ENCODE measurements at places on chromosomes 11 and 22. TPM values are rescaled to one million over a fixed set of nuclear protein-coding genes. Genes with fewer than 3 reads are reported as not detected.

Gene NCR3LG1
- 14.8 TPM for total RNA-seq

Gene CALCB
- total RNA-seq: not detected

Gene MMP1
- total RNA-seq: 15.7 TPM

Gene ARHGAP42
- total RNA-seq: 14.1 TPM

Gene TCN1
- not detected for total RNA-seq

Gene PRG3
- not detected for total RNA-seq

Gene OR10G8
- total RNA-seq: not detected

Gene ACR
- not detected for total RNA-seq

Gene HTR3A
- not detected for total RNA-seq

- peak; percentile 79 for DNase-seq
Observed at GRCh38 chr11:110463153-110463552, 33.4 kb downstream of the FDX1 start.

DNA sequence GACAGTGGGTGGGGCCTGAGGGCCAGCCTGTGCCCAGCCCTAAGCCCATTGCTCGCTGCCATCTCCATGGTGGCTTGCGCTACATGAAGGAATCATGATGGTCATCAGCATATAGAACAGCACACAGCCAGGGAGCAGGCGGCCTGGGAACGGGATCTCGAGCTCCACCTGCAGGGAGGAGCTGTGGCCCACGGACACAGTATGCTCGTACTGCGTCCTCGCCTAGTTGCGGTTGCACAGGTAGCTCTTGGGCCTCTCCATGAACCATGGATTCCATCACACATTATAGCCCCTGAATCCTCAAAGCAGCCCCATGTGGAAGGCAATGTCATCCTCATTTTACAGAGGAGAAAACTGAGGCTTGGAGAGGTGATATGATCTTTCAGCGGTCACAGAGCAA lies 15.1 kb downstream of the SEC14L4 start:
- DNase-seq: peak; percentile 36

- DNase-seq: no peak
Observed at GRCh38 chr11:78346799-78347198, 70.8 kb downstream of the GAB2 start.

DNA sequence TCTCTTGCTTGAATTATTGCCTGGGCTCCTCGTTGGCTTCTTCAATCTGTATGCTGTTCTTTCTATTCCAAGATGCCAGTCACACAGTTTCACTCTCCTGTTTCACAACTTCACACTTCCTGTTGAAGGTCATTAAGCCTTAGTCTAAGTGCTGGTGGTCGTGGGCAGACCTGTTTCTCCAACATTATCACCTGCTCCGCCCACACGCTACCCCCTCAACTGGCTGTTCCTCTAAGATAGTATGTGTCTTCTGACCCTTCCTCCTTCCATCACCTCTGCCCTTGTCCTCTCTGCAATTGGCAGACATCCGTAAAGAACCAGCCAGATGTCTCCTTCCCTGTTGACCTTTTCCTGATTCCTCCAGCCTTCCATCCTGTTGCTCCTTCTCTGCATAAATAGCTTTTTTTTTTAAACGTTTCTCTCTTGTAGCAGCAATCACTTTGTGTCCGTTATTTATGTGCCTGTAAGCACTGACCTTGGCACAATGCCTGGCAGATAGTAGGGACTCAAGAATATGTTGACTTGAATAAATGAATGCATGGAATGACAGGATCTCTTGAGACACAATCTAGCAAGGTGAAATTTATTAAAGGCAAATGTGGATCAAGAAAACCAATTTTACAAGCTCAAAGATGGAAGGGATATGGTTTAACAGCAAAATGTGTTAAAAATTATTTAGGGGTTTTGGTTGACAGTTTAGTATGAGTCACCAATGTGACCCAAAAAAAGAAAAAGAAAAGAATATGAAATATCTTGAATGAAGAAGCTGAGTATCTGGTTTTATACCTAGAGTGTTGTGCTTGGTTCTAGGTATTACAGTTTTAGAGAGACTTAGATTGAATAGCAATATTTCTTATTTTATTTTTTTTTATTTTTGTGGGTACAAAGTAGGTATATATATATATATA lies 12.6 kb downstream of the DIXDC1 start:
- DNase-seq: no peak

GRCh38 chr11:14026961-14027360 lies 64.4 kb downstream of the SPON1 start:
- DNase-seq: no peak

DNA sequence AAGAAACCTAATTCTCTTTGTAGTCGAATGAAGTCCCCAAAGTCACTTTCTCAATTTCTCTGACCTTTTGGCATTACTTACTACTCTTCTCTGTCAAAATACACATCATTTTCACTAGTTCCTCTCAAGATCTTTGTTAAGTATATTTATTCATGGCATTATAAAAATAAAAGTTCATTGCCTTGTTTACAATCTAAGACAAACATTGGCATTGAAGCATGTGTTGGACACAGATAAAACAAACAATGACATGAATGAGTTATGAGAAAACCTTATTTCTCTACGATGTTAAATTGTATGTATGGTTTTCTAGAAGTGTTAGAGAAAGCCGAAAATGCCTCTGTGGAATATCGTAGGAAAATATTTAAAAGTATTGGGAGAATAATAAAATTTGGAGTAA lies 8.6 kb upstream of the OR51G1 start:
- DNase-seq: no peak

DNA sequence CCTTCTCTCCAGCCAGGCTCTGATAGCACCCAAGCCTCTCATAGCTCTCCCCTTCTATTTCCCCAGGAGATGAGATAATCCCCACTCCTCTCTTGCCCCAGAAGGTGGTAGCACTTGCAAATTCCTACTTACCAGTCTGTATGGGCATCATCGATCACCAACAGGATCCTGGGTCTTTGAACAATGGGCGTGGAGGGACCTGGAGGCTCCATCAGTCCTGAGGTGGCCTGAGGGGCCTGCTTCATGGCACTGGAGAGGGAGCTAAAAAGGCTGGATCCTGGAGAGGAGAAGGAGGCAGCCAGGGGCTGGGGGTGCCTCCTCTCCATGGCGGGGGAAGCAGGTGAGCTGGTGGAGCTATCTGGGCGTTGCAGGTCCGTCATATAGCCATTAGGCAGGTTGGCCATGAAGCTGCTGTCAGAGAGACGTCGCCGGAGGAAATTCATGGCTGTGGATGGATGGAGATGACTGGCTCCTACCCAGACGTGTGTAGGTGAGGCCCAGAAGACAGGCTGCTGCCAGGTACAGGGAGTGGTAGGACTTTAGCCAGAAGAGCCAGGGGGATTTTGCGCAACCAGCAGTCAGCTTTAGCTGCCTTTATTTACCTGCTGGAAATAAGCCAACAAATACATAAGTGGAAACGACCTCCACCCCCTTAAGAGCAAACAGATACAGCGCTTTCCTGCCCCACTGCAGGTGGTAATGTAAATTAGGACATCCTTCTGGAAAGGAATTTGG lies 51.8 kb downstream of the SYN3 start:
- no peak for DNase-seq

DNA sequence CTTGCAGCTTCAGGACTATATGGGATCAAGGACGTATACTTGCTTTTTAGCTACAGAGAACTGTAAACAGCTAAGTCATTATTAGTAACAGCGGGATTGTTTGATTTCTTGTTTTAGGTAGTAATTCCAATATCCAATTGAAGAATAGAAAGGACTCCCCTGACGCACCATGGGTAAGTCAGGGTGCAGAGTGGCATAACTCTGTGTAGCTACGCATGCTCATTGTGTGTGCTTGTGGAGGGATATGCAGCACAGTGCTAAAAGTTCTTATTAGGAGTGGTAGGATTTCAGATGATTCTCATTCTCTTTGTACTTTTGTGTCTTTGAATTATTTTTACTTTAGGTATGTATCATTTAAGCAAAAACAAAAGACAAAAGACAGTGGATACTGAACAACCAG lies 7.7 kb upstream of the PEX26 start:
- DNase-seq: no peak

DNA sequence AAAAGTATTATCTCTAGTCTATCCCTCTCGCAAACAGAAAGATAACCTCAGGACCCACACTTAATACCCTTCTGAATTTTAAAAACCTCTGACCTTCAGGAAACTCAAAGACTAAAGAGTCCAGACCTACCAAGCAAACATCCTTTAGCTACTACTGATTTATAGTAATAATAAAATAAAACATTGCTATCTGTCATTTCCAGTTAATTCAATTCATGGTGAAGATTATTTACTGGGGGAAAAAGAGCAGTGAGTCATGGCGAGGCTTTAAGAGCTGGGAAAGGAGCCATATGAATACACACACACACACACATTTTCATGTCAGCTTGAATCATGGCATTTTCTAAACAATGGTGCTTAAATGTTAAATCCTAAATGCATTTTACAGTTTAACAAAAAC lies 87.1 kb downstream of the FAM76B start:
- DNase-seq: no peak

DNA sequence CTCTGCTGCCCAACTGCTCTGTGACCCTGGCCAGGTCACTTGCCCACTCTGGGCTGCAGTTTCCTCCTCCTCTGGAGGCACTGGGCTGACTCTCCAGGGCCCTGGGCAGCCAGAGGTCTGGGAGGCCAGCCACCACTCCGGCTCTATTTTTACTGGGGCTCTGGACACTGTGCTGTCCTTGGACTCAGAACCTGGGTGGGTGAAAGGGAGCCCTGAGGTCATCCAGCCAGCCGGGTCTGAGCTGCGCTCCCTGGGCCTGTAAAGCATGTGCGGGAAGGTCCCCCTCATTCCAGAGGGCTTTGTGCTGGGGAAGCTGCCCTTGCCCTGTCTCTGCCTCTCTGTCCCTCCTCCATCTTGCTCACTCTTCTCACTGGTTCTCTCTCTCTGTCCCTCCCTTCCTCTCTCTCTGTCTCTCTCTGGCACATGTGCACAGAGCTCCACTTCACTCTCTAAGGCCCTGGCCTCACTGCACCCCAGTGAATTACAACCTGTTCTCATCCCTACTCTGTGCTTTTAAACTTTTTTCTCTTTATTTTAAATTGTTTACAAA lies 24.6 kb downstream of the MB start:
- no peak for DNase-seq

DNA sequence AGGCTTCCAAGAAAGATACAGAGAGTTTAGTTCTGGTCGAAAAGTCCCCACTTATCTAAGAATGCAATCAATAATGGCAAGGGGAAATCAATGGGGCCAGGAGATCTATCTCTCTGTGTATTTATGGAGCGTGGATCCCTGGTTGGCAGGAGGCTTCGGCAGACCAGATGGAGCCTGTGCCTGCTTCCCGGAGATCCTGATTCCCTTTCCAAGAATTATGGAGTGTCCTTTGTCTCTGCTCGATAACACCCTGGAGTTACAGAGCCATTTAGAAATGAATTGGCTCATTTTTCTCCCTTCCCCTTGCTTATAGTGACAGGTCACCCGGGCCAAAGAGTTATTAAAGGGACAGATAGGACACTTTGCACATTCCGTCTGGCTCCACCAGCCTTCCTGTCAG lies 92.4 kb downstream of the ISX start:
- DNase-seq: no peak

- no peak for DNase-seq
Observed at GRCh38 chr22:46374663-46375474, 39.4 kb downstream of the TRMU start.

GRCh38 chr11:91308069-91308468 lies 916.5 kb upstream of the FAT3 start:
- no peak for DNase-seq

GRCh38 chr11:95058621-95059020 lies 8.1 kb upstream of the SRSF8 start:
- DNase-seq: no peak

- no peak for DNase-seq
Observed at GRCh38 chr22:41772198-41772597, 28.3 kb upstream of the CCDC134 start.

DNA sequence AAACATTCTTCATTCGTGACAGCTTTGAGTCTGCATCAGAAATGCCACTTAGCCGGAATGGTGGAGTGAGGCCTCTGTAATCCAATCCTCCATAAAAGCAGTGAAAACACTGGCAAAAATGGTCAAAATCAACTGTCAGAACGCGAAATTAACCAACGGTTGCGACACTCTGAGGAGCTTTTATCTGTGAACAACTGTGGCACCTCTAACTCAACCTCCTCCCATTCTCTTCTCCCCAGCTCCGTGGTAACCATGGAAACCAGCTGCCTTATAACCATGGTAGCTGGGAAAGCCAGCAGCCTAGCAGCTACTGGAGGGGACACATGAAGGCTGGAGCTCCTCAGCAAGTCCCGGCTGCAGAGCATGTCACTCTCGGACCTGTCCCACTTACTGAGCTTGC lies 20.3 kb downstream of the AP2A2 start:
- no peak for DNase-seq

DNA sequence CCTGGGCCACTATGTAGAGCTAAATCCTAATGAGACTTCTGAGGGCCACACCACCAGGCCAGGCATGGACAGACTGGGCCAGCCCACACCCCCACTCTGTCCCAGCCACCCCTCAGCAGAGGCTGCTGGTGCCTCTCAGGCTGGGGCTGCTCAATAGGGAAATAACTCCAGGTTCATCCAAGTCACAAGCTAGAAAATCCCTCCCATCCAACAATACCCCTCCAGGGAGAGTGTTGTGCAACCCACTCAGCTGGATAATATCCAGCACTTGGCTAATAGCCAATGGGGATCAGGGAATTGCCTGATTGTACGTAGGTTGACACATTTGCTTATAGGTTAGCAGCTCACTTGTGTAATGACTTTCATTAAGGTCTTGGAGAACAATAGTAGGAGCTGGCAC lies 64.1 kb upstream of the WNT11 start:
- no peak for DNase-seq

- peak; percentile 31 for DNase-seq
Observed at GRCh38 chr11:119210050-119210449, 3.9 kb downstream of the CBL start.

DNA sequence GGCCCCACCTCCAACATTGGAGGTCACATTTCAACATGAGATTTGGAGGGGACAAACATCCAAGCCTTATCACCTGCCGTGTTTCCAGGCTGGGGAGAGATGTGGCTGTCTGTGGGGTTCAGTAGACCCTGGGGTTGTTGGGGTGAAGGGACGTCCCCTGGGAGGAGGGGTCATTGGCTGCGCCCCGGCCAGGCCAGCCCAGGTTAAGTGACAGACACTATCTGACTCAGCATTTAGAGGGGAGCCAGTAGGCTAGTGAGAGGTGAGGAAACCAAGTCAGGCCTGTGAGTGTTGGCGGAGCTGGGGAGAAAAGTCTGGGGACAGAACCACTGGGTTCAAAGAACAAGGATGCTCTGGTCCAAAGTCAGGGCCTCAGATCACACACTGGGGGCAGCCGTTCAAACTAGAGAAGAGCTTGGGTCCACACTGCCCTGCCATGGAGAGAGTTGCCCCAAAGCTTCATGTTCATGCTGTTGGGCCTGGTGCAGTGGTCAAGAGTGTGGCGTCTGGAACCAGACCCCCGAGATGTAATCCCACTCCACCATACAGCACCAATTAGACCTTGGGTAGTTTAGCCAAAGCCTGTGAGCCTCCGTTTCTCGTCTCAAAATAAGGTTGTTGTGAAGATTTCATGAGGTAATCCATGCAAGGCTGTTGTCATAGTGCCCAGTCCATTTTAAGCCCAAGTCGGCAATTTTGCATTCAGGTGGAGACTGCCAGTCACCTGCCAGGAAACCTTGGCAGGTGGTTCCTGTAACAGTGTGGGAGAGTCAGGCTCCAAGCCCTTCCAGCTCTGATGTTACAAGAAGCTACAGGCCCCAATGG lies 1289.6 kb downstream of the TBC1D22A start:
- DNase-seq: no peak
